Liver (tissue), 10 donors: ENCODE measurements at places on chromosomes 6 and 20. TPM values are rescaled to one million over a fixed set of nuclear protein-coding genes. Genes with fewer than 3 reads are reported as not detected.

GRCh38 chr6:99446076-99446475 lies 21.0 kb upstream of the PNISR start:
- DNase-seq = no peak

The TREM2 gene
- not detected for total RNA-seq

GRCh38 chr6:22904431-22904830 lies 335.1 kb downstream of the HDGFL1 start:
- no peak for DNase-seq

The NOL7 gene
- 43.0 TPM for total RNA-seq

- DNase-seq = no peak
Measured at GRCh38 chr20:62238569-62239277, 402 bp downstream of the OSBPL2 start.

The RPL10A gene
- total RNA-seq = 363 TPM
